ENCODE measurements at places on chromosomes 1 and 21. TPM values are rescaled to one million over a fixed set of nuclear protein-coding genes. Genes with fewer than 3 reads are reported as not detected.

DNA sequence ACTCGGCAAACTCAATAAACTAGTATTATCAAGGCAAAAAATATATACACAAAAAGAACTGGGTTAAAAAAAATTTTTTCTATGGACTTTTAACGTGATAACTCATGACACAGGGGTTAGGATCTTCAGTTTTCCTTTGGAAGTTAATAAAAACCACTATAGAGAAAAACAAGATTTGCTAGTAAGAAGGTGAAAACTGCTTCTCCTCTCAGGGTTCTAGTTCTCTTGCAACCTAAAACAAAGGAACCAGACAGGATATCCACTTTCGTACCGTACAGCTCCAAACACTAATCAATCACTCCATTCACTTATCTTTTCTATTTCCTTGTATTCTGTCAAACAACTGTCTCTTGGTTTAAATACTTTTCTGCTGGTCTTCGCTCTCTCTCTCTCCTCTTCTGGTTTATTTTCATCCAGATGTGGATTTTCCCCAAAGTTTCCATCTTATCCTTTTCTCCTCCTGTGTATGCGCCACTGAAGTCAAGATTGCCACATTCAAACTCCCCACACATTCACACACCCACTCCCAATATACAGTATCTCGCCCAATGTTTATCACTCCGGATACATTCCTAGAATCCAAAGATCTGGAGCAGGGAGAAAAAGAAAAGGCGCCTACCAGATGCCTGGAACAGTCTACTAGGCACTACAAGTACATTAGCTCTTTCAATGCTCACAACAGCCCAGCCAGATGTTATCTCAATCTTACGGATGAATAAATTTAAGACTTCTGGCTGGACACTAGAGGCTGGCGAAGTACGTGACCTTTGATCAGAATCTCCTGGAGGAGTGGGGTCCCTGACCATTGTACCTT, 775 bp upstream of the PRPF38B start:
- no peak for DNase-seq

RGS4 gene
- total RNA-seq = 36.5 TPM

- DNase-seq = peak; percentile 58
Measured at GRCh38 chr1:32240140-32240951, 6.7 kb upstream of the FAM167B start.

SSX2IP gene
- total RNA-seq = 23.1 TPM

FUCA1 gene
- total RNA-seq = 8.7 TPM

DNA sequence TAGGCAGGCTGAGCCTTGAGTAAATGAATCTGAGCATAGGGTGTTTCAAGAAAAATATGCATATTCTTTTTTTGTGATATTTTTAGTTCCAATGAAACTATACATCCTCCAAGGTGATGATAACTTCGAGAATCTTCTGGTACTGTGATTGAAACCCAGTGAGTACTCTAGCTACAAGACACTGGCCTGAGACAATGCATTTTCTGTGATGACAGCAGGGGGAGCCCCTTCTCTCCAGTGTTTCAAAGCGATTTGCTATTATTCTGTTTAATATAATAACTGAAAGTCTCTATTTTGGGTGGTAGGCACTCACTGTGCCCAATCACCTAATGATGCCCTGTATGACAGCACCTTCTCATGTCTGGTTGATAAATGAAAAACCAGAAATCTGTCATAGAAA, 12.1 kb downstream of the IRF2BP2 start:
- peak; percentile 73 for DNase-seq

All from fibroblast of lung (primary cell).